ENCODE measurements at places on chromosomes 3 and 15. TPM values are rescaled to one million over a fixed set of nuclear protein-coding genes. Genes with fewer than 3 reads are reported as not detected.

Gene SKIL
- total RNA-seq = 28.1 TPM

Gene COL8A1
- 179 TPM for total RNA-seq

Gene SLC24A5
- not detected for total RNA-seq

Gene FOXB1
- total RNA-seq = 0.09 TPM

Gene KBTBD12
- not detected for total RNA-seq

Gene TTC21A
- 1.2 TPM for total RNA-seq

Gene RTP1
- total RNA-seq = not detected

Gene KNG1
- total RNA-seq = not detected

Gene MLF1
- total RNA-seq = 6.6 TPM

Gene NEK10
- total RNA-seq = 1.4 TPM

Gene HTR3D
- not detected for total RNA-seq

Gene TRANK1
- total RNA-seq = 1.9 TPM

Gene NRROS
- total RNA-seq = not detected

Gene CLDN18
- total RNA-seq = not detected

Gene TERC
- 17.6 TPM for total RNA-seq

Gene LRTM1
- total RNA-seq = not detected

DNA sequence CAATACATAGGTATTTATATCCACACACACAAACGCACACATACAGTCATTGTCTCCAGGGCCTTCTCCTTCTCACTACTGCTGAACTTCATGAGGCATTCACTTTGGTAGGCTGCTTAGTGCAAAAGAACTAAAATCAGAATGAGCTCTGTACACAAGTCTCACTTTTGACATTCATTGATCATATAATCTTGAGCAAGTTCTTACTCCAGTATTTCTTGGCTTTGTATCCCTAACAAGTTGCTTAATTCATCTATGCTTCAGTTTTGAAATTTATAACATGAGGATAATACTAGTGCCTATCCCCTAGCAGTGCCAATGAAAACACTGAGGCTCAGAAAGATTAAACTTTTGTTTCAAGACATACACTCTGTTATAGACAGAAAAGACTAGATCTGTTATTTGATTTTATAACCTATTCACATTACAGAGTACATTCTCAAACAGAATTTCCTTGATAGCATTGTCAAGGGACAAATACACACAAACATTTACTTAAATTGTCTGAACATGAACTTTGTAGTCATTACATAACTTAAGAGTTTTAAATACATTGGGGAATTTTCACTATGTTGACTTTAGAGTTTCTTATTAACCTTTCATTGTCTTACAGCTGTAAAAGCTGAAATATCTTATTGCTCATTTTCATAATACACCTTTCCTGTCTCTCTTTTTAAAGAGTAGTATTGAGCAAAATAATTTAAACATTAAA, 55.0 kb upstream of the SI start:
- no peak for DNase-seq

DNA sequence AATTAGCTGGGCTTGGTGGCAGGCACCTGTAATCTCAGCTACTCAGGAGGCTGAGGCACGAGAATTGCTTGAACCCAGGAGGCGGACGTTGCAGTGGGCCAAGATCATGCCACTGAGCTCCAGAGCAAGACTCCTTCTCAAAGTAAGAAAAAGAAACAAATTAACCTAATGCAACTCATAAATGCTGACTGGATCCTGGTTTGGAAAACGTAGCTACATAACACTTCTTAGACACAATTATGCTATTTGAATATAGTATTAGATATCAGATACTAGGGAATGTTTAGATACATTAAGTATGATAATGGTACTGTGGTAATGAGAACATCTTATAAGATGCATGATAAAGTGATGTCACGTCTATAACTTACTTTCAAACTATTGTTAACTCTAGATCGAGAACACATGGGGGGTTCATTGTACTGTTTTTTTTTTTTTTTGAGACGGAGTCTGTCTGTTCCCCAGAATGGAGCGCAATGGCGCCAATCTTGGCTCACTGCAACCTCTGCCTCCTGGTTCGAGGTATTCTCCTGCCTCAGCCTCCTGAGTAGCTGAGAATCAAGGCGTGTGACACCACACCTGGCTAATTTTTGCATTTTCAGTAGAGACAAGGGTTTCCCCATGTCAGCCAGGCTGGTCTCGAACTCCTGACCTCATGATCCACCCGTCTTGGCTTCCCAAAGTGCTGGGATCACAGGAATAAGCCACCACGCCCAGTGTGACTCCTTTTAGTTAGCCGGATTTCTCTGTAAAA, 5.9 kb upstream of the ISY1 start:
- no peak for DNase-seq

DNA sequence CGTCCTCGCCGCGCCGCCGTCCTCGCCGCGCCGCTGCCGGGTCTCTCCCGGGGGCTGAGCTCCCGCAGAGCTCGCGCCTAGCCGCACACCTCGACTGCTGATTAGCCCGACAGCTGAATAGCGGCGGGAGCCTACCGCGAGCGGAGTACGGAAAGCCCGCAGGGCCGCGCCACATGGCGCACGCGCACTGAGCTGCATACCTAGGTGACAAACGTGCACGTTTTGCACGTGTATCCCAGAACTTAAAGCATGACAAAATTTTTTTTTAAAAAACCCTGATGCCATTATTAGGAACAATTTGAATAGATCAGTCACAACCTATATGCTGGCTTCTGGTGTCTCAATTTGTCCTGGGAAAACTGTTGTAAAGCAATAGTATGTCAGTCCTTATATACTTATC, at the start of gene GOLGA8A:
TSS of gene GOLGA8A (minus strand) at position 122 of the 400 bp plus-strand sequence. CDS start 48,117 bp downstream, outside the sequence.
- no peak for DNase-seq

GRCh38 chr3:196117809-196118208, 35.9 kb upstream of the TFRC start:
- DNase-seq = no peak

GRCh38 chr3:126197854-126198584, 17.6 kb upstream of the ALDH1L1 start:
- DNase-seq = peak; percentile 49

GRCh38 chr3:12970684-12971083, 102.5 kb downstream of the IQSEC1 start:
- DNase-seq = no peak

DNA sequence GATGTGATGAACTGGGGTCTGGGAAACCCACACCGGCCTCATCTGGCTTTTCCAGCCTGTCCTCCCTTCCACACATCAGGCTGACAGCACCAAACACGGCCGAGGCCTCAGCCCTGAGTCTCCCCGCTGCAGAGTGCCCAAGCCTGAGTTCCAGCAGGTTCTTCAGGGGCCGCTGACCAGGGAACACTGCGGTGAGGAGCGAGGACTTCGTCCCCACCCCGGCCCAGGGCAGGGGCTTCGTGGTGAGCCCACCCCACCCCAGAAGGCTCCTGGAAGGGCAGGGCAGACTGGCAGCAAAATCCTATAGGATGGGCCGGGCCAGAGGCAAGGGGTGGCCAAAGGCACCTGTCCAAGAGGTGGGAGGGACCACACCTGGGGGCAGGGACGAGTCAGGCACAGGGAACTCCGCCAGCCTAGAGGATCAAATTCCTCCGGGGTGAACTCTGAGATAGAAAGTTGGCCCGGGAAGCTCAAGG, at the start of gene SLC51A:
TSS of gene SLC51A (plus strand) at position 446 of the 476 bp plus-strand sequence. CDS start 179 bp downstream, outside the sequence.
- no peak for DNase-seq

DNA sequence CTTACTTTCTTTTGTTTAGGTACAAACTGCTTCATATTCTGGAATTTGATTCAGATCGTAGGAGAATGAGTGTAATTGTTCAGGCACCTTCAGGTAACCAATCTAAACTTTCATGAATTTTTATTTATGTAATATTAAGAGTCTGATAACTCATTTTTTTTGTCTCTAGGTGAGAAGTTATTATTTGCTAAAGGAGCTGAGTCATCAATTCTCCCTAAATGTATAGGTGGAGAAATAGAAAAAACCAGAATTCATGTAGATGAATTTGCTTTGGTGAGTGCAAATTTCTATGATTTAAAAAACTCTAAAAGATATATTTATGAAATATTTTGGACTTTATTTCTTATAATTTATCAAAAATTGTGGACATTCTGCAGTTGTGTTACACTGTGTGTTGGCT, 75.8 kb downstream of the ATP11B start:
- DNase-seq = no peak

- DNase-seq = no peak
Measured at GRCh38 chr15:87799428-87799827, 457.1 kb downstream of the NTRK3 start.

DNA sequence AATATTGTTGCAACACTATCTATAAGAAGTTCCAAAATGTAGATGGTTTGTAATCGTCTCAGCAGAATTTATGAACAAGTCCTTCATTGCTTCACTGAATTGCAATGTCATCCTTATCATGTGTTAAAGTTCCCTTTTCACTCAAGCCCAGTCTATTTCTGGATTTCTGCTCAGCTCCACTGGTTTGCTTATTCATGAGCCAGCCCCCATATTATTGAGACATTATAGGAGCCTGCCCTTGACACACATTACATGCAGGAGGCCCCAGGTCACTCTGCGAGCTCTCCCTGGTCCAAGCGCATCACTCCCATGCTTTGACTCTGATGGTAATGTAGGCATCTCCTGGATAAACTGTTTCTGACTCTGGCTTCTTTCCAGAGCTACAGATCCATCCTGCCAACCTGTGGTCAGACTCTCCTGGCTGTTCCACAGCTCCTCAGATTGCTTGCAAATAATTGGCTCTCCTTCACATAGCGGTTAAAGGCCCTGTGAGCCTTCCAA, 56.9 kb downstream of the ABTB1 start:
- no peak for DNase-seq

- no peak for DNase-seq
Measured at GRCh38 chr15:51401051-51401780, 59.8 kb downstream of the GLDN start.

DNA sequence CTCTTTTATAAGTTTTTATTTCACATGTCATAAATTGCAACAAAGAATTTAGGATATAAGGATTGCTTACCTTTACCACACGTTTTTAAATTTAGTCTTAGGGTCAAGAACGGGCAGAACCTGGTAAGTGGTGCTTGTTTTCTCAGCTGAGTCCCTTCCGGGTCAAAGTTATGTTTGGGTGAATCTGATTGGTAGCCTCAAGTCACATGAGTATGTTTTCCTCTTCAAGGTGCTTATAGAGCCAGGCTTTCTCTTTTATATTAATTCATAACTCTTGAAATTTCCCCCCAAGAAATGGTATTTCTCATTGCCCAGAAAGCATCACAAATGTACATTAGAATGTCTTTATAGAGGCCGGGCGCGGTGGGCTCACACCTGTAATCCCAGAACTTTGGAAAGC, 415.7 kb upstream of the ROBO2 start:
- DNase-seq = no peak

- DNase-seq = no peak
Measured at GRCh38 chr3:145055375-145056076, 1083.9 kb downstream of the DIPK2A start.

GRCh38 chr3:195241592-195242355, 29.2 kb downstream of the XXYLT1 start:
- no peak for DNase-seq

DNA sequence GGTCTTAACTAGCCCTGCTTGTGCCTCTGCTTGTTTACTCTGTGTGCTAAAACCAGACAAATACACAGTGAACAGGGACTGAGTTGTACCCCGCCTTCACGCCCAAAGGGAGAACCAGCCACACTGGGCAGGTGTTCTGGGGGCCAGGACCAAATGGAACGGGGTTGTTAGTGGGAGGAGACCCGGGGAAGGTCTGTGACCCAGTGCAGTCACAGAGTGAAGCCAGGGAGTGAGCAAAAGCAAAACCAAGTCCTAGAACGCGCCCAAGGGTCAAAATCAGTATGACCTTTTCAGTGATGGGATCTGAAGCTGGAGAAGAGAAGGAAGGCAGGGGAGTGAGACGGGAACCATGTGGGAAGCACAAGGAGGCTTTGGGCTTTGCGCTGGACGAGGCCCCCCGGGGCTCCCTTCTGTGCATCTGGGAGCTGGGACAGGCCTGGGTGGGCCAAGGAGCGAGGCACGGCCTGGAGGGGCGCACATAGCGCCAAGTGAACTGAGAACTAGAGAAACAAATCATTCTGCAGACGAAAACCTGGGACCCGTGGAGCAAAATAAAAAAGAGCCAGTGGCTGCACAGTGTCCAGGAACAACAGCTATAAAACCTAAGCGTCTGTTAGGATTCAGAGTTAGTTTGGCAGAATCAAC, 78.3 kb upstream of the ALDH1A3 start:
- no peak for DNase-seq

- DNase-seq = no peak
Measured at GRCh38 chr3:15989419-15989818, 185.1 kb upstream of the GALNT15 start.

DNA sequence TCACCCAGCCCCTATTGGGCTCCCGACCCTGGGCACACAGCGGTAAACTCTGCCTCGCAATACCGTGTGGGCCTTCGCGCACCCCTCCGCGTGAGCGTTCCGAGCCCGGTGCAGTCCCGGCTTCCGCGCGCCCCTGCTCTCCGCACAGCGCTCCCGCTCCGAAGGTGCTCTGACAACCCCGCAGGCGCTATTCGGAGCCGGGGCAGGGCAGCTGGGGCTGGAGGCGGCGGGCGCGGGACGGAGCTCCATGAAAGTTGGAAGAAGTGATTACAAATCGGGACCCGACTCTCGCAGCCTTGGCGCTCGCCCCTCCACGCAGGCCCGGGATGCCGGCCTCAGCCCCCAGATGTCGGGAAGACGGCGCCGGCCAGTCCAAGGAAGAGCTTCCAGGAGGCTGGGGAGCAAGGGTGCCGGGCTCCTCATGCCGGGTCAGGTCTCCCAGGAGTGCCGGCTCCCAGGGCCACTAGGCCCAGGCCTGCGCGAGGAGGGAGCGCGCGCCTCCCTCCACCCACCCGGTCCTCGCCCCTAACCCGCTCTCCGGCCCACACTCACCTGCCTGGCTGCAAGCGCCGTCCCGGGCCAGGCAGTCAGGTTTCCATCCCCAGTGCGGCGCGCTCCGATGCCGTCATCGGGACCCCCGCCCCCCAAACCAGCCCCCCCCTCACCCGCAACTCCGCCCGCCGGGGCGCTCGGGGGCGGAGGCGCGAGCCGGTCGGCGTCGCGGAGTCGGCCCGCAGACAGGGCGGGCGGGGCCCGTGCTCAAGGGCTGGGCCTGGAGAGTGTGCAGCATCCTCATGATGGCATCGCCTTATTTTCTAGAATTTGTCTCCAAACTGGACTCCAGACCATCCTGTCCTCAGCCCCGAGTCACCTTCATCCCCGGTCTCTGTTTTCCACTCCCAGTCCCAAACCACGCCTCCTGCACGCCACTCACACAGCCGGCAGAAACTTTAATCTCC, at the start of gene KIF7:
TSS of gene KIF7 (minus strand) at position 621 of the 959 bp plus-strand sequence. CDS start 2,537 bp downstream, outside the sequence.
- no peak for DNase-seq

DNA sequence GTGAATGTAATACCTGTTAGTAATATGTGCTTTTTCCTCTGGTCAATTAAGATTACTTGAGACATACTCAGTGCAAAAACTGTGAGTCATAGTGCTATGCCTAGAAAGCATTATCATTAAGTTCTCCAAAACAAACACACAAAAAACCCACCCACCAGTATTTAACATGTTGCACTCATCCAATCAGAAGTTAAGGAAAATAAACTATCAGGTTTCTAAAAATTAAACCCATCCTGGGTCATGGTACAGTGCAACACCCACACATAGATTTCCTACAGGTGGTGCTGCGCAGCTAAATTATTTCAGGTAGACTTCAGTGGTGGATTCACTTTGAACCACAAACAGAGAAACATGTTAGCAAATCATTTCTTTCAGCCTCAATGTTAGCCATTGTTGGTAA, 264.4 kb upstream of the VEPH1 start:
- no peak for DNase-seq

GRCh38 chr3:43214616-43215015, 71.7 kb upstream of the SNRK start:
- DNase-seq = no peak

- no peak for DNase-seq
Measured at GRCh38 chr3:43782541-43782940, 91.8 kb downstream of the ABHD5 start.

GRCh38 chr15:67880651-67881182, 40.9 kb upstream of the RNU6-1 start:
- DNase-seq = no peak

- no peak for DNase-seq
Measured at GRCh38 chr15:25236143-25236860, 202.5 kb downstream of the UBE3A start.
